H54 (cell line): ENCODE measurements at places on chromosomes 12 and 14.

- DNase-seq, result no peak
These were observed 42.3 kb upstream of the FRMD6 start for GRCh38 chr14:51609251-51609954.

DNA sequence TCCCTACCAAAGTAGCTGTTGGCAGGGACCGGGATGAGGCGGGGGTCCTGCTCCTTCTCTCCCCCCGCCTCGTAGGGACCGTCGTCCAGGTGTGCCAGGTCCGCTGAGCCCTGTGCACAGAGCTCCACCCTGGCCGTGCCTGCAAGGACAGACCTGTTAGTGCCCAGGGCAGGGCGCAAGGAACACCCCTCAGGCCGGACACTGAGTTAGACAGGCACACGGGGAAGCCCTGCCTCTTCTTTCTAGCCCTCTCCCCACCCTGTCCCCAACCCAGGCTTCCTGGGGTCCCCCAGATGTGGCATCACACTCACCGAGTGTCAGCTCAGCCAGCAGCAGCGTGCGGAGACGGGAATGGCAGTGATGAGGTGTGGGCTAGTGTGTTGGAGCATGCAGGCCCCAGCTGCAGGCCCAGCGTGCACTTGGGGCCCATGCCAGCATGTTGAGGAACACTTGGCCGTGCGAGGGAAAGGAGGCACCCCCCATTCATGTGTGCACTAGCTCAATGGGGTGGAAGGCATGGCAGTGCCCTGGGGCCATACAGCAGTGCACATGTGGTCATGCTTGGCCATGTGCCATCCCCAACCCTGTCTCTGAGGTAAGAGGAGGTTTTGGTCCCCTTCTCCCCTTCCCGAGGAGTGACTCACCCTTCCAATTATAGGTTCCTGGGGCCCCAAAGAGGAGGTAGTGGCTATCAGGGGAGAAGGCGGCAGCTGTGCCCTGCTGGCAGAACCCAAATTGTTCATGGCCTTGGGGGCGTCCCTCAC, 7.3 kb downstream of the ITGA7 start:
- peak; percentile 74 for DNase-seq

GRCh38 chr12:7137908-7138307, 7.7 kb downstream of the CLSTN3 start:
- DNase-seq, result no peak

- no peak for DNase-seq
These were observed 52.9 kb downstream of the GSC start for GRCh38 chr14:94716976-94717375.

GRCh38 chr12:26319511-26319910, 124.1 kb downstream of the SSPN start:
- peak; percentile 26 for DNase-seq

- no peak for DNase-seq
These were observed 89.6 kb downstream of the FBXW8 start for GRCh38 chr12:117000316-117000715.

DNA sequence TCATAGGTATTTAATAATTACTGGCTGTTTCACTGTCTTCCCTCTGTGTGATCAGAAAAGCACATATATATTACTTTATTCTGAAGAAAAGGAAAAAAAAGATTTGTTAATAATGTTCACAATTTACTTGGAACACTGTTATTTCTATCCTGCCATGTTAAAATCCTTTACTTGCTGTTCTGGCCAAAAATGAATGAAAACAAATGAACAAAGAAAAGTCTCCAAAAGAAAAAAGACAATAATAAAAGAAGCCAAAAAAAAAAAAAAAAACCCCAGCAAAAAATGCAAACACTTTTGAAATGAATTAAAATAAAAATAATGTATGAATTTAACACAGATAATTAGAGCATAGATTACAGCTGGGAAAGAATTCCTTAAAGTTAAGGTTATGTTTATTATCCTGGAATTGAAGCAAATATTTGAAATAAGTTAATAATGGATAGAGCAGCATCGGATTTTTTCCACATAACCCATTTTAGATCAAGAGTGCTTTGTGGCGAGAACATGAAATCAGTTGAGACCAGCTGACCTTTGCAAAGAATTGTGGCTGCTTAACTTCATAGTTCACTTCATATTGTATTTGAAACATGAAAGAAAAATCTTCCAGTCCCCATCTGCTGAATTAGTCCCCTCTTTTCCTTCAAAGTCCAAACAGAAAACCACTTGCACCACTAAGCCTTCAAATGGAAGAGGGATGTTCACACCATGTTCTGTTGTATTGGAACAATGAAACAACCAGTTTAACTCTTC, 444.8 kb downstream of the ADAMTS20 start:
- no peak for DNase-seq

DNA sequence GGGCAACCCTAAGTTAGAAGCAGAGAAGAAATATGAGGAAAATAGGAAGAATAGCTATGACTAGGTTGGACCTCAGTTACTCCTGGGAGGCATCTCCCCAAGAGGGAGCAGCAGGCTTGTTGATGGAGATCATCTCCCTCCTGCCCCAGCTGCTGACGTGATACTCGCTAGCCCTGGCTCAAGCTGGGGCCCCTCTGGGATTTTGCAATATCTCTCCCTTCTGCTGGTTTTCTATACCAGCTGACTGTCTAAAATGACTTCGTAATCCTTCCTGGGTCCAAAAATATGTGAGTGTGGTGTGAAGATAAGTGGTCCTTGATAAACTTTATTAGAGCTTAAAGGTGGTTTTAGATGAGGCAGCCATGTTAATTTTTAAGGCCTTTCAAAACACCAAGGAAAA, 4.5 kb upstream of the HECTD4 start:
- no peak for DNase-seq

DNA sequence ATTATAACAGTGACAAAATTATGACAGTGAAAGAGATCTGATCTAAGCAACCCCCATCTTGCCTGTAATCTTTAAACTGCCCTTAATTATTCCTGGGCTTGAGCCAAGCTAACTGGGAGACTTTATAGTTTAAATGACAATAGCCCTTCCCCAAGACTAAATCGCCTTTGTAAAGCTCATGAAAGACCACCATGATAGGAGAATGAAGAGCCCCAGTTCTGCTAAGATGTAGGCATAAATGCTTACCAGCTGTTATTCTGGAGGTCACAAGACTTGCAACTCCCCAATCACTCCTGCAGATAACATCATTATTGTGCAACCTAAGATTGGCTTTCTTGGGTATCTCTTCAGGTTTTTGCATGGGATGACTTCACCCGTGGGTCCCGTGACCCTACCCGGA, 599.7 kb downstream of the KCNH5 start:
- DNase-seq, result no peak

DNA sequence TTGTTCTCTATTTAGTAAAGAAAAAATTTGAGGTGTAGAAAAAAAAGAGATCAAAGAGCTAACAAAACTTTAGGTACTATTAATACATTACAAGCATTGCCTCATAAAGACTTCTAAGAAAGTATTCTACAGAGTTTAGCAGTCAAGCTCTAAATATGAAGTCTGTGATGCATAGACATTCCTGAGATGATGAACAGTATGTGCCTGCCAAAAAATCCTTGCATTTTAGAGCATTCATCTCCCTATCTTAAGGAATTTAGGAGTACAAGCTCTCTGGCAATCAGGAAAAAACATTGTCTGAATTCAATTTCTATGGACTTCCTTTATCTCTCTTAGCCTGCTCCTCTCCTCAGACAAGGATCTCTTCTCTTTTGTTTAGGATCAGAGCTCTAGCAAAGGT, 202.6 kb upstream of the LRFN5 start:
- no peak for DNase-seq

DNA sequence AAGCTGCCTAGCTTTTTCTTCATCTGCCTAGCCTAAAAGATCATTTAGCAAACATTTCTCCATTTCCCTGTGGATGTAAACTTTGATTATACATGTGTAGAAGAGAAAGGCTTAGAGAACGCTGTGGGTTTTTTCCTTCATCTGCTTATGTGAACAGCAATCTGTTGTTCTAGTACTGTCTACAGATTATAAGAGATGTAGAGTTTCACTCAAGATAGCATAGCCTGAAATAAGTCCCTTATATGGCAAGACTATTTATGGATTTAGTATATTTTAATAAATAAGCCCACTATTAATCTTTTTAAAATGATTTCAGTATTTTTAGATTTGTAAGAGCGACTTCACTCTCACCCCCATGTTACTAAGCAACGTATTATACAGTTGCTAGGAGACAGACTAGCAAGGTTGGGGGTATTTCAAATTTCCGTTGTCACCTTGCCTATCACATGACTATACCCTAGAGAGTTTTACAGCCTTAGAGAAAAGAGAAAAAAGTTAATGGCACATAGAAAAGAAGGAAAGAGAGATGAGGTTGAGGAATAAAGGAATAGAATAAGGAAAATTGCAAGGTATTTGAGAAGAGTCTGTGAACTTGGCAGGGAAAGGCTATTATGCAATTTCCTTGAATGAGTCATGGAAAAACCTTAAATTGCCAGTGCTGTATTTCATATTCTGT, 12.2 kb upstream of the TUBA1A start:
- no peak for DNase-seq

DNA sequence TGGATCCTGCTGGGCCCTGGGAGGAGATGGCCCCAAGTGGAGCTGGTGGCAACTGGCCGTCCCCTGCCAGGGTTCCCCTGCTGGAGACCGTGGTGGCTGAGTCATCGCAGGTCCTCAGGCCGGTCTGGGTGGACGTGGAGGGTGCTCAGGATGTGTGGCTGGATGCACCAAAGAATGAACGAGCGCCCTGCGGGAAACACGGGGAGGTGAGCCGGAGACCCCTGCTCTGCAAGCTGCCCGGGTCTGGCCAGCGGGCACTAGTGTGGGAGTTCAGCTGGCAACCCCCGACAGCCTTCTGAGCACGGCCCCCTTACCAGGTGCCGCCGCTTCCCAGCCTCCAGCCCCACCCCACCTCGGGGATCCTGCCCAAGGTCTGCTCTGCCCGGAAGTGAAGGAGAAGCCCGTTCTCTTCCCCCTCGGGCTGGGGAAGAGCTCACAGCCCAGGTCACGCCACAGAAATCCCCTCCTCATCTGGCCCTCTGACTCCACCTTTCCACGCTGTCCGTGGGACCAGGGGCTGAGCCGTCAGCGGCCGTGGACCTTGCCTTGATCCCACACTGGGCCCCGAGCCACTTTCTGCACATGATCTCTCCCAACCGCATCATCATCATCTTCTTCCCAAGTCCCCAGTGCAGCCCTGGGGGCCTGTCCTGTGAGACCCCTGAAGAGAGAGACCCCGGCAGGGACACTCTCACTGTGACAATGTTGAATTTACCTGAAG, 165.5 kb downstream of the KIF26A start:
- DNase-seq, result no peak

GRCh38 chr14:35433826-35434225, 29.3 kb upstream of the NFKBIA start:
- DNase-seq, result no peak

GRCh38 chr14:69891422-69891821, 12.2 kb downstream of the SMOC1 start:
- no peak for DNase-seq

GRCh38 chr12:50825372-50825838, 17.3 kb upstream of the TMPRSS12 start:
- peak; percentile 4 for DNase-seq

DNA sequence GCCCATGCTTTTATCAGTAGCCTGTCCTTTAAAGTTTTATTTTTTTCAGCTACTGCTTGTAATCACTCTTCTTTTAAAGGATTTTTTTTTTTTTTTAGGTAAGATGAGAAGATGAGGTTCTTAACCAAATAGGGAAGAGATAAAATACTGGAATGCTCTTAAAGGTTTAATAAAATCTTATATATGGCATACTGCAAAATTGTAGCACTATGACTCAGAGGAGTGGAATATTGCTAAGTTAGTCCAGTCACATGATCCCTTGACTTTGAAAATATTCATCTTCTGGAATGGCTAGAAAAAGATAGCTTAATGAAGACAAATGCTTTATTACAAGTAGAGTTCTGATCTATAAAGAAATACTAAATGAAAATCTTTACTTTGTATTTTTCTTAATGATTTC, 116.6 kb downstream of the NAV3 start:
- no peak for DNase-seq

GRCh38 chr12:58148405-58148804, 207.0 kb downstream of the ATP23 start:
- DNase-seq, result no peak

- DNase-seq, result no peak
These were observed 23.0 kb downstream of the KCNJ8 start for GRCh38 chr12:21751517-21751916.

GRCh38 chr14:89609500-89610100, 192.6 kb upstream of the FOXN3 start:
- no peak for DNase-seq

- DNase-seq, result no peak
These were observed 175.8 kb downstream of the MSRB3 start for GRCh38 chr12:65454115-65454787.

- DNase-seq, result peak; percentile 29
These were observed 14.9 kb upstream of the POLR3B start for GRCh38 chr12:106342397-106343213.

DNA sequence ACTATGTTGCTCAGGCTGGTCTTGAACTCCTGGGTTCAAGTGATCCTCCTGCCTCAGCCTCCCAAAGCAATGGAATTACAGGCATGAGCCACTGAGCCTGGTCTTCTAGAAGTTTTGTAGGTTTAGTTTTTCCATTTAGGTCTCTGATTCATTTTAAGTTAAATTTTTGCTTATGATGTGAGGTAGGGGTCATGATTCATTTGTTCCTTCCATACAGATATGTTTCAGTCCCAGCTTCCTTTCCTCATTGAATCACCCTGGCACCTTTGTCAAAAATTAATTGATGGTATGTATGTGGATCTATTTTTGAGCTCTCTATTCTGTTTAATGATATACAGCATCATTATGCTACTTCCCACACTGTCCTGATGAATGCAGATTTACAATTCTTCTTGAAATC, 25.6 kb upstream of the CABP1 start:
- no peak for DNase-seq

- DNase-seq, result no peak
These were observed 31.3 kb upstream of the KLRF1 start for GRCh38 chr12:9795945-9796344.

DNA sequence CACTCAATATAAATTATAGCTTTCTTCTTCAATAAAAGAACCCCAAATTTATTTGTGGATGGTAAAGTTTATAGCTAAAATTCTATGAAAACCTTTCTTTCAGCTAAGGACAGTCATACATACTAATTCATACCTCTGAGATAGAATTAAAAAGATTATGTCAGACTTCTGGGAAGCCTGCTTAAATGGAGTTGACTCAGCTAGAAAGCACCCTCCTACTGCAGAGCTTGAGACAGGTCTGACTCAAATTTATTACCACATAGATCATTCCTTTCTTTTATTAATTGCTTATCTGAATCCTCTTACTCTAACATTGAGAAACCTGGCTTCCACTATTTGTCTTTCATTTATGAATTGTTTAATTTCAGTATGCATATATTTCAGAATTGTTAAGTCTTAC, 1007.0 kb upstream of the LRFN5 start:
- no peak for DNase-seq
